ENCODE measurements at places on chromosomes 1 and 21.
A peak's percentile ranks its signal among the peaks of the same experiment; 100 is the strongest.

GRCh38 chr1:82125119-82125518, 324.4 kb downstream of the ADGRL2 start:
- no peak for DNase-seq

DNA sequence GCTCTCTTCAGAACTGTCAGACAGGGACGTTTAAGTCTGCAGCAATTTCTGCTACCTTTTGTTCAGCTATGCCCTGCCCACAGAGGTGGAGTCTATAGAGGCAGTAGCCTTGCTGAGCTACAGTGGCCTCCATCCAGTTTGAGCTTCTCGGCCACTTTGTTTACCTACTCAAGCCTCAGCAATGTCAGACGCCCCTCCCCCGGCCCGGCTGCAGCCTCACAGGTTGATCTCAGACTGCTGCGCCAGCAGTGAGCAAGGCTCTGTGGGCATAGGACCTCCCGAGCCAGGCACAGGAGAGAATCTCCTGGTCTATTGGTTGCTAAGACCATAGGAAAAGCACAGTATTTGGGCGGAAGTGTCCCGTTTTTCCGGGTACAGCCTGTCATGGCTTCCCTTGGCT, 89.9 kb upstream of the PDC start:
- no peak for DNase-seq

DNA sequence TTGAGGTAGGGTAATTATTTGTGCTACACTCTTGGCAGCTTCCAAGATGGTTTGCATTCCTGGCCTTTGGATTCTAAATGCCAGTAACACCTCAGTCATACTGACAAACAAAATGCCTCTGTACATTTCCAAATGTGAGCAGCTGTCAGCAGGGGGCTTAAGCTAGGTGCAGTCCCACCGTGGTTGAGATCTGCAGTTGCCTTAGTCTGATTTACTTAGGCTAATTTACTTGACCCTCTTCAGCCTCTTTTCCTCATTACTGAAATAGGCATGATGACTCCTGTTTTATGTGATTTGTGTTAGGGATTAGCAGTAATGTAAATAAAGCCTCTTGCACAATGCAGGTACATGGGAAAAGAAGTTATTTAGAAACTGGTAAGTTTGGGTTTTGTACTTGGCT, 13.5 kb upstream of the SPATA1 start:
- no peak for DNase-seq

DNA sequence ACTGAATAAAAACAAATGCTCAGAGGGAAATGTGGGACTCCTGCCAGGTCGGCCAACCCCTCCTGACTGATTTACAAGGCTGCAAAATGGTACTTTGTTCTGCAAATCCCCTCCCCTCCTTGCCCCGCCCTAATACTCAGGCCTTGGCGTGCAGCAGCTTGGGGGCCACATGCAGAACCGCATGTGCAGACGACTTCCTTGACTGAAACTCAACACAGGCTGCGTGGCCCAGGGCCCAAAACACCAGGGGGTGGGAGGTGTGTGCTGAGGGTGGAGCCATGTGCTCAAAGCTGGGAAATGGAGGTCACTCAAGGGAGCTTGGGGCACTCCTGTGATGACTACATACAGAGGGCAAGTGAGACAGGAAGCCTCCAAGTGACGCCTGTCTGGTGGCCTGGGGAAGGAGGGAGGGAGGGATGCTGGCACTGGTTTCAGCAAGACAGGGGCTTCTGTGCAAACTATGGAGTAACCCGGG, 87.2 kb downstream of the MRPL37 start:
- peak; percentile 74 for DNase-seq

DNA sequence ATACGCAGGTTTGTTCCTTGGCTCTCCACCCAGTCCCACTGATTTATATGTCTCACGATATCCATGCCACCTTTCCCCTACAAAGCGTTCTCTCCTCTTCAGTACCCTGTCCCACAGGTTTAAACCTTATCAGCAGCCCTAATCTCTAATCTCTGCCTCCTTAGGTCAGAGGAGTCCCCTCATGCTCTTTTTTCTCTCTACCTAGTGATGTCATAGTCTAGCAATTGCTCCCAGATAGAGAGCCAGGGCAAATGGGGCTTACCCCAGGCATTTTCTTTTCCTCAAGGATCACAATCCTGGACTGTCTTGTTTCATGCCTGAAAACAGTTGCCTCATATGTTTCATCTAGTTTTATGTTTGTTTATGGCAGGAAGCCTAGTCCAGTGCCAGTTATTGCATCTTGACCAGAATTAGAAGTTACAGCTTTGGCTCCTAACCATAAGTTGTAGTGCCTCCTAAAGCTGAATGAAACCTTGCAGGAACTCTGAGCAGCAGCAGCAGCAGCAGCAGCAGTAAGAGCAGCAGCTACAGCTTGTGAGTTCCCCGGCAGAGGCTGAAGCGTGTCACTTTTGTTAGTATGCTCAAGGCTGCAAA, 26.7 kb upstream of the TP53BP2 start:
- DNase-seq: no peak

- no peak for DNase-seq
These were observed 22.4 kb upstream of the ABCD3 start for GRCh38 chr1:94395748-94396309.

- no peak for DNase-seq
These were observed 2.9 kb downstream of the KCNJ10 start for GRCh38 chr1:160066829-160067745.

DNA sequence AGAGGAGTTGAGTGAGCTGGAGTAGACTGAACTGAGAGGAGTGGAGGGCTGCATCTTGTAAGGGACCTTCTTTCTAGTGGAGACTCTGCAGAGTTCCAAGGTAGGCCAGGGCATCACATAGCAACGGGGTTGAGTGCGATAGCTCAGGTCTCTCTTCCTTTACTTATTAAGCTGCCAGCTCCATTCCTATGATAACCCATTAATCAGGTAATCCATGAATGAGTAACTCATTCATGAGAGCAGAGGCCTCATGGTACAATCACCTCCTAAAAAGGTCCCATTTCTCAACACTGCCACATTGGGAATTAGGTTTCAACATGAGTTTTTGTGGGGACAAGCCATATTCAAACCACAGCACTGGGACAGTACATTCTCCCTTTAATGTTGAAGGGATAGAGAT, 21.3 kb downstream of the VN1R5 start:
- no peak for DNase-seq

DNA sequence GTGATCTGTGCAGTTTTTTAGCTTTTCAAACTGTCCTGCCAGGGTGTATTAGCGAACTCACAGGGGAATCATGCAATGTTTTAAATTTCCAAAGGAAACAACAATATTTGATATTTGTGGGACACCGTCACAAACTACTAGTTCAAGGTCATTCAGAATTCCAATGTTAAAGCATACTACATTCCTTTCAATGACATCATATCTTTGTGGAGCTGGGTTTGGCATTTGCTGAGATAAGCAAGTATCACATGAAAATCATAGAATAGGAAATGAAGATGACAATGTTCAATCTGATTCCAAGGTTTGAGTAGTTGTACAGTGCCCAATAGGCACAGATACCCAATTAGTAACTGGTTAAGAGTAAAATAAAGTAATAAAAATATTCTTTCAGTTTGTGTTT, 35.6 kb downstream of the NUF2 start:
- no peak for DNase-seq

DNA sequence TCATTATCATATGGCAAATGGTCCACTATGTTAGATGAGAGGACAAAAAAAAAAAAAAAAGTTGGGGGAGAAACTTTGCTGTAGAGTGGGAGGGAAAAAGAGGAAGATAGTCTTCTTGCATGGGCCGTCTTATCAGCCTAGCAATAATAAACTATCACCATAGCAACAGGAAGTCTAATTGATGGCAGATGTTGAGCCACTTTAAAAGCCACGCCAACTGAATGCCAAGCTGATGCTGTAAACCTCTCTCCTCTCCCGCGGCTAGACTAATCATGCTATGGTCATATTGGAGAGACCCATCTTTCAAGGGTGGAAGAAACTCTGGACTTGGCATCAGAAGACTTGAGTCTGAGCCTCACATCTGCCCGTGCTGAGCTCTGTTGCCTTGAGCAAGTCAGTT, 122.2 kb upstream of the HOOK1 start:
- no peak for DNase-seq

GRCh38 chr1:42335809-42336518, 929 bp upstream of the FOXJ3 start:
- no peak for DNase-seq

- DNase-seq: peak; percentile 33
These were observed 9.5 kb upstream of the KCNA2 start for GRCh38 chr1:110615548-110616130.

GRCh38 chr1:227726924-227727599, 8.0 kb downstream of the JMJD4 start:
- DNase-seq: no peak

DNA sequence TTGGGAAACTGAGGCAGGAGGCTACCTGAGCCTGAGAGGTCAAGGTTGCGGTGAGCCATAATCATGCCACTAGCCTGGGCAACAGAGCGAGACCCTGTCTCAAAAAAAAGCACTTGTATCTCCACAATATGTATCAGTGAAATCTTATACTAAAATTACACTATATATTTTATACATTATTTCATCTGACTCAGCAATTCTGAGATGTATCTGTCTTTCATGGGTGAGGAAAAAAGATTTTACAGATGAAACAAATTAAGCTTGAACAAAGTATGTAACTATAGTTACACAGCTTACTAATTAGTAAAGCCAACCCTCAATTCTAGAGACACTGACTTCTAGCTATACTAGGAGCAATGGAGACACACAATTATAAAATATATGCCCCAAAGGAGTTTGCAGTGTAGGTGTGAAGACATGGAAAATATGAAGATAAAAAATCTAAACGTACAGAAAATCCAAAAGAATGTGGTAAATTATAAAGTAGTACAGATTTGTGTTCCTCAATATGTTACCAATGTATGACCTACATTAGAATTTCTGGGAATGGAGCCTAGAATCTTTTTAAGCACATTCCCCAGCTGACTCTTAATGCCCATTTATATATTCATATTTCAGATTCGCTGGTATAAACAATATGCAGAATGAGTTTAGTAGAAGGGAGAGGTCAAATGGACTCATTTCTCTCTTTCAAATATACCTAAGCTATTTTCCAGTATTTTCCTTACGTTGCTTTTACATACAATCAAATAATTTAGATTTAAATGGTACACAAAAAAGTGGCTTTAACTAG, 14.6 kb downstream of the GTF2B start:
- DNase-seq: no peak

GRCh38 chr1:226181996-226182714, 4.4 kb downstream of the ACBD3 start:
- peak; percentile 52 for DNase-seq

DNA sequence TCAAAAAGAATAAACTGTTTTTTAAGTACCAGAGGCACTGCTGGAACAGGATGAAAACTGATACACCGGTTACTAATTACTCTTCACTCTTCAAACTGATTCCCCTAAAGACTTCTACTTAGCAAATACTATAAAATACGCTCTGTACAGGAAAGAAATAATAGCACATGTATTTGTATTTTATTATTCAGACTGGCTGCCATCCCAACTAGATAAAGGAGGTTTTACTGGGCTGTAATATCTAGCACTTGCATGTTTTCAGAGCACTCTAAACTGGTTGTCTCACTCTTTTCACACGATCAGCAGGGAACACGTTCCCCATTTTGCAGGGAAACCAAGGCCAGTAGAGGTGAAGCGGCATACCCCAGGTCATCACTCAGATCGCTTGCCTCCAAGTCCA, 9.2 kb downstream of the SMIM12 start:
- no peak for DNase-seq

- no peak for DNase-seq
These were observed 628.4 kb upstream of the TMPRSS15 start for GRCh38 chr21:19031953-19032352.
